ENCODE measurements at places on chromosomes 2 and 18.

GRCh38 chr2:241863536-241863954 is 4.9 kb upstream of the PDCD1 start:
- H3K27ac ChIP-seq, result no peak overlapping the region
- peaks cover 50% of the 10 kb centered on the region for H3K4me1 ChIP-seq
- no peak for DNase-seq
- H3K27me3 ChIP-seq, result no peaks in the 10 kb centered on the region

GRCh38 chr2:205511221-205511620 is 171.1 kb upstream of the NRP2 start:
- no peak overlapping the region for H3K27ac ChIP-seq
- H3K27me3 ChIP-seq, result no peaks in the 10 kb centered on the region
- no peak for DNase-seq
- H3K4me1 ChIP-seq, result no peaks in the 10 kb centered on the region
- H3K4me3 ChIP-seq, result no peak overlapping the region

DNA sequence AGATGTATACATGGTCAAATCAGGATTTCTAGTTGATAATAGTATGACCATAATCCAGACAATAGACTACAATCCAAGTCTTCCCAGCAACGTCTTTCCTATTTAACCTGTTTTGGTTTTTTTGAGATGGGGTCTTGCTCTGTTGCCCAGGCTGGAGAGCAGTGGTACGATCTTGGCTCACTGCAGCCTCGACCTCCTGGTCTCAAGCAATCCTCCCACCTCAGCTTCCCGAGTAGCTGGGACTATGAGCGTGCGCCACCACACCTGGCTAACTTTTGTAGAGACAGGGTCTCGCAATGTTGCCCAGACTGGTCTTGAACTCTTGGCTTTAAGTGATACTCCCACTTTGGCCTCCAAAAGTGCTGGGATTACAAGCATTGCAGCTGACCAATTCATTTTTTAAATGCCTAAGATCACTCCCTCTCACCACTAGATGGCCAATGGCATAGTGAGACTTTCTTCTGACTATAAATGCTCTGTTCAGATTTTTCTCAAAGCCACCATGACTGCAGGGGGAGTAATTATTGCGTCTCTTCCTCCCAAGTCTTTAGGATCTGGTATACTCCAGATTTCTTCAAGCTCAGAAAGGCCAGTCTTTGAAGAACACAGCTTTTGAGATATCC is 47.6 kb downstream of the HNRNPLL start:
- H3K4me3 ChIP-seq, result no peak overlapping the region
- H3K27ac ChIP-seq, result no peak overlapping the region
- H3K4me1 ChIP-seq, result no peaks in the 10 kb centered on the region
- H3K36me3 ChIP-seq, result no peaks in the 10 kb centered on the region
- no peaks in the 10 kb centered on the region for H3K27me3 ChIP-seq
- no peak for DNase-seq

DNA sequence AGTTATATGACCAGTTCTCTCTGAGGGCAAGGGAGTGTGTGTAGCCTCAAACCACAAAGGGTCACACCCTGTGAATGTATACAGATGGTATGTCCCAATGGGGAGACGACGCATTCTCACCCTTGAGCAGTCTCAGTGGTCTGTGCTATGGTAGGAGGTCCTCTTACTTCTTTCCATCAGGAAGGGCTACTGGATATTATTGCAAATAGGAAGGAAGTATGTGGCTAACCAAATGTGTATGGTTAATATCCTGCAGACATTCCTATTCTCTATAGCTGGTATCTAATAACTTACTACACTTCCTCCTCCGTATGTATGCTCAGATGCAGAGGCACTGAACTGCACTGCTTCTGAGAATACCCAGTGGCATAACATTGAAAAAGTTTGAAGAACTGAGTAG is 306.7 kb upstream of the CCDC68 start:
- H3K36me3 ChIP-seq, result no peaks in the 10 kb centered on the region
- DNase-seq, result no peak
- no peak overlapping the region for H3K4me3 ChIP-seq
- H3K27me3 ChIP-seq, result no peaks in the 10 kb centered on the region
- H3K27ac ChIP-seq, result no peak overlapping the region

DNA sequence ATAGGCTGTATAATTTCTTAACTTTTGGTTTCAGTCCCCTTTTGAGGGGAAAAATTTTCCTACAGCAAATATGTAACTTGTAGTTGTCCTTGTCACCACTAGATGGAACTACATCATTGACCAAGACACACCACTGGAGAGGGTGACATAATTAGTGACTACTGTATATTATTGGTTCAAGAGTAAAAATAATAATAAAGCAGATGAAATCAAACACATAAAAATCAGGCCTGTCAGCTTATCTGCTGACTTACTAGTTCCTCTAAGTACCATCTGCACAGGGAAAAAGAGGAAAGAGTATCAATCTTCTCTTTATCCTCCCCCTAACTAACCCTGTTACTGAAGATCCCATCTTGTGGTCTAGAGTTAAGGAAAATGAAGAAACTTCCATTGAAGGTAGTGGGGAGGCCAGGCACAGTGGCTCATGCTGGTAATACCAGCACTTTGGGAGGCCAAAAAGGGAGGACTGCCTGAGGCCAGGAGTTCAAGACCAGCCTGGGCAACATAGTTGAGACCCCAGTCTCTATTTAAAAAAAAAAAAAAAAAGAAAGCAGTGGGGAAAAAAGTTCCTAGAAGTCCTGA is 29.6 kb upstream of the ENOSF1 start:
- H3K36me3 ChIP-seq, result peaks cover 4% of the 10 kb centered on the region
- no peaks in the 10 kb centered on the region for H3K27me3 ChIP-seq
- no peak overlapping the region for H3K27ac ChIP-seq
- no peak overlapping the region for H3K4me3 ChIP-seq

- H3K4me1 ChIP-seq, result no peaks in the 10 kb centered on the region
- no peak overlapping the region for H3K4me3 ChIP-seq
- no peaks in the 10 kb centered on the region for H3K27me3 ChIP-seq
- H3K36me3 ChIP-seq, result no peaks in the 10 kb centered on the region
Measured at GRCh38 chr2:220512419-220512818, 885.0 kb downstream of the SLC4A3 start.

DNA sequence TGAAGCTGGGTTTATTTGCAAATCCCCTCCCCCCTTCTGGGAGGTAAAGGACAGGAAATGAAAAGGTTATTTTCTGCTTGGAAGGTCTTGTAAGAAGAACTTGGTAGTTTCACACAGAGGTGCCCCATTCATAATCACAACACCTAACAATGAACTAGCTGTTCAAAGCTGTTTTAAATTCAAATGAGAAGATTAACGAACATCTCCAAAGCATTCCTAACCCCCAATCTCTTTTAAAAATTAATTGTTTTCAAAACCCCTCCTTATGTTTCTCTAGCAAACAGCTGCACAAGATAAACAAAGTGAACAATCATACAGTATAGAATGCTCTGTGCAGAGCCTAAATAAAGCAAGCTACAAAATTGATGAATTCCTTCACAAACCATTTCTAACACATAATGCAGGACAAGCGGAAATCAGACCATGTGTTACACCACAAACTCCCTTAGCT is 271.4 kb downstream of the SATB2 start:
- no peaks in the 10 kb centered on the region for H3K27me3 ChIP-seq
- DNase-seq, result no peak
- no peaks in the 10 kb centered on the region for H3K36me3 ChIP-seq

- H3K4me3 ChIP-seq, result no peak overlapping the region
- H3K27me3 ChIP-seq, result no peaks in the 10 kb centered on the region
- no peaks in the 10 kb centered on the region for H3K4me1 ChIP-seq
- no peak overlapping the region for H3K27ac ChIP-seq
- no peaks in the 10 kb centered on the region for H3K36me3 ChIP-seq
Measured at GRCh38 chr2:158997037-158997790, 28.8 kb downstream of the TANC1 start.

DNA sequence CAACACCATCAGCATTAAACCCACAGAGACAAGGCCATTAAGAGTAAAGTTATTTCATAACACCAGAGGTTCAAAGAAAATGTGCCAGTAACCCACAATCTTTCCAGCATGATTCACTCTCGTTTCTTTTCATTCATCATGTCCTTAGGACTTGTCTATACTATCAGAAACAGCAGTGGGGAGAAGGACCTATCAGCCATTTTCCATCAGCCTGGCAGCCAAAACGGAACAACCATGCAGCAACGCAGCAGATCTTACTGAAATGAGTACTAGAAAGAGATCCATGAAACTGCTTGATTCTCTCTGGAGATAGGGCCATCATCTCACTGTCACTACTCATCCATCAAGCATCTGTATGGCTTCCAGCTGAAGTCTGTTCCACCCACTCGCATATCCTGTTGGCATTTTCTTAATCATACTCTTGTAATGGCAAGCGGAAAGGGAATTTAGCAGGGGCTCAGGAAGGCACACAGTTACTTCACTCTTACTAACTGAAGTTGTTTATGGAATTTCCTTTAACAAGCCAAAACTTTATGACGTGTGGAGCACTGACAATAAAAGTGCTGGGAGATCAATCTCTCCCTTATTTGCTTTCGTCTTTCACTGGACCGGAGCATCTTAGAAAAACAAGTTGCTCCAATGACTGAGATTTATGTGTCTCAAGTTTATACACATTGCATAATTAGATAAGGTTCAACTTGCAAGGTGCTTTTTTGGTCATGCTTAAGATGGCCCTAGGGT is 69.7 kb downstream of the EPHA4 start:
- no peaks in the 10 kb centered on the region for H3K4me1 ChIP-seq
- H3K27ac ChIP-seq, result no peak overlapping the region
- DNase-seq, result no peak
- H3K36me3 ChIP-seq, result no peaks in the 10 kb centered on the region
- no peak overlapping the region for H3K4me3 ChIP-seq
- H3K27me3 ChIP-seq, result no peaks in the 10 kb centered on the region

- H3K4me1 ChIP-seq, result no peaks in the 10 kb centered on the region
- peaks cover 20% of the 10 kb centered on the region for H3K36me3 ChIP-seq
- DNase-seq, result no peak
- H3K27ac ChIP-seq, result no peak overlapping the region
- no peak overlapping the region for H3K4me3 ChIP-seq
Measured at GRCh38 chr2:135093193-135093592, 41.1 kb downstream of the RAB3GAP1 start.

All from effector memory CD4-positive, alpha-beta T cell (primary cell).